ENCODE measurements at places on chromosomes 2 and 18.
A peak's percentile ranks its signal among the peaks of the same experiment; 100 is the strongest.

DNA sequence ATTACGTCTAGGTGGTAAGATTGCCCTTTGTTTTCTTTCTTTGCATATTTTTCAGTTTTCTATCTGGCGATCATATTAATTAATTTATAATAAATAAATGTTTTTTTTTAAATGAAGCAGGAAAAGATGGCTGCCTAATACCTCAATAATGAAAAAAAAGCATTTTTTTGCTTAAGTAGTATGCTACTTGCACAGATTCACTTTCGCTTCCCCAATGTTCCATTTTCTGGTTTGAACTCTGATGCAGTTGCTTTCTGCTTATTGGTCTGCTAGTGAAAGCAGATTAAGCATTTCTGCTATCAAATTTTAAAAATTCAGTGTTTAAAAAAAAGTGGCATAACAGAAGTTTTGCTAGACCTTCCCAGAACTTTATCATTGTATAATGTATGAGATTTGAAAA, 11.9 kb upstream of the TMEM182 start:
- DNase-seq, result no peak

DNA sequence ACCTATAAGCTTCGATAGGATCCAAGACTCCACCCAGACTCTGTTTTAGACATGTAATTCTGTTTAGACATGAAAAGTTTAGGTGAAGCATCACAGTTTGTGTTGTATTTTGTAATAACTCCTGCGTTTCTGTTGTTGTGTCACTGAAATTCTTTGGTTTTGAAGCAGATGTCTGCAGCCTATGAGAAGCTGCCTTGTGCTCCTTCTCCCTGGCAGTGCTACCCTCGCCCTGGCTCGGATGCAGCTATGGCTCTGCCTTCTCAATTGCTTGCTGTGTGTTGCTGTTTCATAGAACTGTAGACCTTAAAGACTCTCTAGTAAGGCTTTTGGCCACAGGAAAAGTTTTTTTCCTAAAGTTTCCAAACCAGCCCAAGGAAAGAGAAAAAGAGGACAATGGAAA, 40.2 kb upstream of the ZNF638 start:
- no peak for DNase-seq

GRCh38 chr18:45682181-45682580, 41.8 kb upstream of the SLC14A1 start:
- DNase-seq, result no peak

DNA sequence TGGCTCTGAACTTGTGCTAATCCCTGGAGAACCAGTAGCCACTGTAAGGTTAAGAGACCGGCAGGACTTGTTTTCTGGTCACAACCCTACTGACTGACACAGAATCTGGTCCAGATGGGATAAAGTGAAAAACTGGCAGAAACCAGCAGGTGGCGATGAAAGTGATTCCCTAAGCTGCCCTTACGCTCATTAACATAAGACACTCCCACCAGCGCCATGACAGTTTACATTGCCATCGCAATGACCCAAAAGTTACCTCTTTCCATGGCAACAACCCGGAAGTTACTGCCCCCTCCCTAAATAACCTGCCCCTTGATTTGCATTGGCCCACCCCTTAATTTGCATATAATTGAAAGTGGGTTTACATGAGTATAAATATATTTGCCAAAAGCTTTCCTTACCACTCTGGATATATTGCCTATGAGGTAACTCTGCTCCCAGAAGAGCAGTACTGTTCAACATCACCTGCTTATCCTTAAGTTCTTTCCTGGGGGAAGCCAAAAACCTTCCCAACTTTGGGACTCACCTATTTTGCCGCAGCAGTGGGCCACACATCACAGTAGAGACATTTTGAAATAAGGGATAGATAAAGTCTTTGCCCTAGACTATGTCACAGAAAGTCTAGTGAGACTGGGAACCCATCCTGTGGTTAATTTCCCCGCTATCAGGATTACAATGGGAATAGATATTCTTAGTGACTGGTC, 35.8 kb upstream of the AFF3 start:
- peak; percentile 32 for DNase-seq

DNA sequence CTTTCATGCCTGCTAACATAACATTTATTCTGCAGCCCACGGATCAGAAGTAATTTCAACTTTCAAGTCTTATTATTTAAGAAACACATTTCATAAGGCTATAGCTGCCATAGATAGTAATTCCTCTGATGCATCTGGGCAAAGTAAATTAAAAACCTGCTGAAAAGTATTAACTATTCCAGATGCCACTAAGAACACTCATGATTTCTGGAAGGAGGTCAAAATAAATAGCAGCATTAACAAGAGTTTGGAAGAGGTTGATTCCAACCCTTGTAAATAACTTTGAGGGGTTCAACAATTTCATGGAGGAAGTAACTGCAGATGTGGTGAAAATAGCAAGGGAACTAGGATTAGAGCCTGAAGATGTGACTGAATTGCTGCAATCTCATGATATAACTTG, 77.6 kb downstream of the CCDC148 start:
- DNase-seq, result peak; percentile 5

GRCh38 chr2:145860083-145860482, 1340.2 kb upstream of the ZEB2 start:
- no peak for DNase-seq

- DNase-seq, result no peak
Observed at GRCh38 chr2:10883801-10884478, 27.8 kb upstream of the KCNF1 start.

DNA sequence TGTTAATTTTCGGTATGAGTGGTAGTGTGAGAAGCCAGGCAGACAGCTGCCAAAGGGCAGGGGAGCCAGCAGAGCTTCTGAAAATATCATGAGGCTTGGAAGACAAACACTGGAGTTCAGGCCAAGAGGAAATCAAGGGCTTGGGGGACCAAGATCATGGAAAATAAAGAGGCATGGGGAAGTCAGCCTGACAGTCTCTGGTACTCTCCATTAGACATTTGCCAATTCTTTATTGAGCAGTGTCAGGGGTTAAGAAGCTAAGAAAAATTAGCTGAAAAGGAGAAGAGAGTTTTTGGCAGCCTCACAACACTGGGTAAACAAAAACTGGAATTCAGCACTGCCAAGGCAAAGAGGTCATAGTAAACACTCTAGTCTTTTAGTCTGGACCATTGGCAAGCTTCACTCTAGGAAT, 612.7 kb downstream of the EPHA4 start:
- DNase-seq, result no peak

DNA sequence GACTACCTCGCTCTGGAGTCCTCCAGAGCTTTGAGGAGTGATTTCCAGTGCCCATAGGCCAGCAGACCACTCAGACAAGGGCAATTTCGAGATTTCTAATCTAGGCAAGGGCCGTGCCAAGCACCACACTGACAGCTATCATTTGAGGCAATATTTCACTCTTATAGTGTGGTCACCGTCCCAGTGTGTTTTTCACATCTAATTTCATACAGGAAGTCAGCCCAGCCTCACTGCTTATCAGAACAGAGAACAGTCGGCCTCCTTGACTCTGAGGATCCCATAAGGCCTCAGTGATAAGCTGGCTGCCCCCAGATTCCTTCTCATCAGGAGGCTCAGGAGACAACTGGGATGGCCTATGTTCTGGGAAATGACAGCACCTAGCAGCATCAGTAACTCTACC, 581 bp downstream of the CAPN14 start:
- DNase-seq, result no peak

- DNase-seq, result no peak
Observed at GRCh38 chr2:26619096-26619495, 22.1 kb downstream of the CIB4 start.

GRCh38 chr18:22705328-22705727, 227.8 kb upstream of the RBBP8 start:
- peak; percentile 64 for DNase-seq

DNA sequence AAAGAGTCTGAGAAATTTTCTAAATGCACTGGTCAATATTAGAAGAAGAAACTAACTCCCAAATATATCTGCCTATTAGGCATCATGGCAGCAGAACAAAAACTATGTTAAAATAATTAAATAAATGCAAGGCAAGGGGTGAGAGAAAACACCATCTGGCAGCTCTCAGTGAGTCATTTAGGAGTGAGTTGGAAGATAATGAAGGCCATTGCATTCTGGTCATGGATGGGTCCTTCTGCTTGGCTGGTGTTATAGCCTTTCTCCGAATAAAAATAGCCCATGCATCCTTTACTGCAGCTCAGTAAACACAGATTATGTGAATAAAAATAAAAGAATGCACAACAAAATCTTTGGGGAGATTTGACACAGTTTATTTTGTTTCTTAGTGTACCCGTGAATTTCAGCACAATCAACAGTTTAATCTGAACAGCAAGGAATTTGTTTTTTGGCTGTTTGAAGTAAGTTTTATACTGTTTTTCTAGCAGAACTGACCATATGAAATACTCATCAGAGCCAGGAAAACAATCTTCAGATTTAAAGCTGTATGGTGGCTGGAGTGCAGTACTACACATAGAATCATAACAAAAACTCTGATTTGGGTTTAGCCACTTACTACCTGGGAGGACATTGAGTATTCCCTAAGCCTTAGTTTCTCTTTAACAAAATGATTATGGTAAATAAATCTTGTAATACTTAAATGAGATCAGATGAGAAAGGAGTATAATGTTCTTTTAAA, 225.1 kb upstream of the ITGA4 start:
- DNase-seq, result no peak

DNA sequence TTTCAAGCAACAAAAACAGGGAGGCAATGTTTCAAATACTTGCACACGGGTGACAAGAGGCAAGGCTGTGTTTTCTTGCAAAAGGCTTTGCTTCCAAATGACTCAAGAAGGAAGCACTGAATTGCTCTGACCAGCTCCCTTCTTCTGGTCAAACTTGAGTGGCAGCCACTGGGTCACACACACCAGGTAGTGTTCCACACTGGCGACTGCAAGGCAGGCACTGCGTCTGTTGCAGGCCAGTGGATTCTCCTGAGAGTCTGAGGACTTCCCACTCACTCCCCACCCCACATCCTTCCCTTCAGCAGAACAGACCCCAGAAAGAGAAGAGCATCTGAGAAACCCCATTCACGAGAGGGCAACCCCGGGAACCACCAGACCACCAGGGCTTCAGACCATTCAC, 19.8 kb downstream of the PARD6G start:
- no peak for DNase-seq

- DNase-seq, result no peak
Observed at GRCh38 chr18:51721388-51721787, 523.9 kb upstream of the MEX3C start.

DNA sequence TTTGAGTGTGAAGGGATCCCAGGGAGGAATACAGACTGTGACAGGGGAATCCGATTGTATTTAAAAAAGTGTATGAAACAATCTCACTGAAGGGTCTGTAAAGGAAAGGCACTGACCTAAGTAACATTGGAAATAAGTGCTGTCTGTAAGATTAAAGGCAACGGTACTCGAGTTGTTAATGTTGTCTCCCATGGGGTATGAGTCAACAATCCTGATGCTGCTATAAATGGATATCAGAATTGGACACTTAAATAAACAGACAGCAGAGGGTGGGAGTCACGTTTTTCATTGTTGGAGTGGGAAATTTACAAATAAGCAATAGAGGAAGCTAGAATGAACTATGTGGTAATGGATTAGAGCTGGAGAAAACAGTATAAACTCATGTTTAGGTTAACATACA, 452.4 kb upstream of the RGPD4 start:
- peak; percentile 30 for DNase-seq

DNA sequence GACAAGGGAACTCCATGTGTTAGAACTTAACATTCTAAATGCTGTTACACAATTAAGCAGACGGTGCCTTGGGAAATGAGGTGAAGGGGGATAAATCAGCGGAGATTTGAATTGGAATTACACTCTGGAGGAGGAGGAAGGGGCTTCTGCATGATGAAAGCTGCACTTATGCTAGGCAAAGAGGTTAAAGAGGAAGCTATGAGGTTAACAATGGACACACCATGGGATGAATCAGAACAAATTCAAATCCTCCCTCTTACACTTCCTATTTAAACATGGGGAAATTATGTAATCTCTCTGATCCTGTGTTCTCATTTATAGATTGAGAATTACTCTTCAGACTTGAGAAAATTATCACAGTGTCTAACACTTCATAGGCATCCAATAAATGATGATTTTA, 121.5 kb upstream of the SIX2 start:
- no peak for DNase-seq

DNA sequence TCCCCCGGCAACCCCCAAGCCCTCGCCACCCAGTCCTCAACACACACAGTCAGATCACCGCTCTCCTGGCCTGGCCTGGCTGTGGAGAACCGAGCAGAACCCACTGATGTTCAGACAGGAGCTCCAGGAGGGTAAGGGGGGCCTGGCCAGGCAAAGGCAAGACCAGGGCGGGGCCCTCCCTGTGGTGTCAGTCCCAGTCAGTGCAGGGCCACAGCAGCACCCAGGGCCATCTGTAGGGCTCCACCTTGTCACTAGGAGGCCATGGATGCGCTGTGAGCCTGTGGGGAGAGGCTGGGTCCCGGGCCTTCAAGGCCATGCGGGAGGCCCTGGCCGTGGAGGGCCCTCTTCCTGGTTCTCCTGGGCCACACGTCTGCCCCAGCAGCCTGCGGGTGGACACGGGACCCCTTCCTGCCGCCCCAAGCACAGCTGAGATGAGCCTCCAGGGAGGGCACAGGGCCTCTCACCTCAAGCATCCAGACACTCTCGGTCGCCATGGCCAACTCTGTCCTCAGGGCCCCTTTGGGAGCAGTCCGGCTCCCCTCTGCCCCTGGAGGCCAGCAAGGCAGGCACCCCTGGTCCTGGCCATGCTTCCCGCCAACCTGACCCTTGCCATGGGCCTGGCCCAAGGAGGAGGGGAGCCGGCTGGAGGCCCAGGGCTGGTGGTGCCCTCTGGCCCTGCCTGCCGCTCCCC, 2.0 kb downstream of the ANO7 start:
- DNase-seq, result no peak

GRCh38 chr2:66463206-66463755, 28.4 kb downstream of the MEIS1 start:
- no peak for DNase-seq

DNA sequence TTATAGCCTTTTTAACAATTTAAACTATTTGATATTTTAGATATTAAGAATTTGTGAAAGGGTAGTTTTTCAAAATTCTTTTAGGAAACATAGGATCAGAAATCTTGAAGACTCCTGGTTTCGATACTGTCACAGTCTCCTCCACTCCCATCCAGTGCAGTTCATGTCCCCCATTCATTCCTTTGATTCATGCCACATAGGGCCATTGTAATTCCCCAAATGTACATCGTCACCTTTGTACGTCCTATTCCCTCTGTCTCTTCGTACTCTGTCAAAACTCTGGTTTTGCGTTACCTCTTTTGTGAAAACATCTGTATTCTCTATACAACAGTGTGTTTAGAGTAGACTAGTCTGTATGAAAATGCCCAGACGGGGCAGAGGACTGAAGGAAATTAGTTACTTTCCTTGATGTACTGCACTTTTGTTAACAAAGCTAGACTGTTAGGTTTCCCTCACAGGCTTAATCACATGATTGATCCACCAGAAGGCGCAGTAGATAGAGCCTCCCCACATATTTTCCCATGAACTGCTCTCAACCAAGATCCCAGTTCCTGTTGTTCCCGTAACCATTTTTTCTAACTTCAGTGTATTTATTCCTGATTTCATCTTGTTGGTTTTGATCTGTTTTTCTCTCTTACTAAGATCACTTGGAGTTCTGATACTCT, 2.5 kb downstream of the MRPL35 start:
- DNase-seq, result no peak

GRCh38 chr2:101609433-101609832, 88.1 kb upstream of the MAP4K4 start:
- no peak for DNase-seq

Measured in fibroblast of skin of scalp (primary cell).